ENCODE measurements at places on chromosomes 5 and 9.

DNA sequence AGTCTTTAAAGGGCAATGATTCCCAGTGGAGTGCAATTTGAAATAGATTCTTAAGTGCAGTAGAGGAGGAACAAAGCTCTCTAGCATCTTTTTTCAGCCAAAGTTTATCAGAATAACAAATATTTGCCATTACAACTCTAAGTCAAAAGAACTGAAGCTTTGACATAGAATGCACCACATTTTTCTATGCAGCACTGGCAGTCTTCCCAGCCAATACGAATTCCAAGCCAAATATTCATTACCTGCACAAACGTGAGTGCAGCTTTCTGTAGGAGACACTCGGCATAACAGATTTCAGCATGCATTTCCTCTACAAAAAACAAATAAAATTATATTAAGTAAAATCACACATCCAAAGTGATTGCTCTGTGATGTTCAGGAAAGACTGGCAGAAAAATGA lies 103.4 kb downstream of the TTC39B start:
- no peak for DNase-seq

DNA sequence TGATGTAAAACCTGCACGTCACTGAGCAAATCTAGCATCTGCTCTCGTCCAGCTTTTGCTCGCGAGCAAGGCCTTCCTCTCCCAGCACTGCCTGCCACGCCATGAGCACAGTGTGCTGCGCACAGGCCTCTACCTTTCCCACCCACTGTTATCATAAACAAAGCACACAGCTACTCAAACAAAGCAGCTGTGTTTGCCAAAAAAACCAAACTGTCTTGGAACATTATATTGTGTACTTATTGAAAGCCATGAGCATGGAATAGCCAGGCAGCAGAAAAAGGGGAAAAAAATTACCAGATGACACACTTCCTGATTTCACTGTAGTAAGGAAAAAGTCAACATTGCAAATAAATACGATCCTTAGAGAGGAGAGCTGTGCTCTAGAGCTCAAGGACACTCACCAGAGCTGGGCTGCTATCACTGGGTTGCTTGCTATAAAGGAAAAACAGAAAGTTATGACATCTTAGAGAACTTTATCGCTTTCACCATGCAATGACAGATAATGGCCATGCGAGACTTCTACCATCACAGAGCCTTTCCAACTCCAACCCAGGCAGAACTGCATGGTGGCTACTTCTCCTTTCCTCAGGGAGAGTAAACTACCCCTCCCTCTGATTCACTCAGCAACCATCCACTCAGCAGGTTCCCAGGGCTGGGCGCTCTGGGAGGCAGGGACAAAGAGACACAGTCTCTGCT lies 69.6 kb downstream of the EPB41L4B start:
- no peak for DNase-seq

GRCh38 chr5:126961702-126962101 lies 68.7 kb downstream of the MARCHF3 start:
- DNase-seq: no peak

DNA sequence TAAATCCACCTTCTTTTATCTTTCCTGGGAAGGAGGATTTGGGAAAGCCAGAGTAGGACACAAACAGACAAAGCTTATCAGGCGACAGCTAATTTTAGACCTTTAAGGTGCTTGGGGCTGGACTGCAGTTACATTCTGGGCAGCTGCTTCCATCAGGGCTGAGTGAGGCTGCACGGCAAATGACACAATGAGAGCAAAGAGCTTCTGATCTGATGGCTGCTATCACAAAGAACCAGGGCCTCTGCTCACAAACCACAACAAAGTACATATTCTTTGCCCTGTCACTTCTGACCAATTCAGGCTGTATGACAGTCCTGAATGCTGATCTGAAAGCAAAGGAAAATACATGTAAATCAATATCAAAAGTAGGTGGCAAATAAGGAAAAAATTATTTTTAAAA lies 93.1 kb downstream of the MRPS27 start:
- no peak for DNase-seq

DNA sequence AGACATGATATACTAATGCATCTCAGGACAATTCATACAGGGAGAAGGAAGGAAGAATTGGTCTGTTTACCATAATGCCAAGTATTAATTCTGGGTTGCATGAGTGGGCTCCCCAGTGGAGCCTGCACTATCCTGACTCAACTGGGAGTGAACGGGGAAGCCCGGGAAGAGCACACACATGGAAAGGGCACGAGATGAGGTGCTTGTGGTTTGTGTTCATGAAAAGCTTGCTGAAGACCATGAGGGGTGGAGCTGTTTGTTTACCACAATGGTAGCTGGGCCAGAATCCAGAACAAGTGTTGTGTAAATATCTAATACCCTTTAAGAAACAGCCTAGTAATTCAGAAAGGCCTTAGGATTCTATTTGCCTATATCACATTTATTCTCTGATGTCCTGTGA lies 44.6 kb downstream of the POC5 start:
- DNase-seq: no peak

DNA sequence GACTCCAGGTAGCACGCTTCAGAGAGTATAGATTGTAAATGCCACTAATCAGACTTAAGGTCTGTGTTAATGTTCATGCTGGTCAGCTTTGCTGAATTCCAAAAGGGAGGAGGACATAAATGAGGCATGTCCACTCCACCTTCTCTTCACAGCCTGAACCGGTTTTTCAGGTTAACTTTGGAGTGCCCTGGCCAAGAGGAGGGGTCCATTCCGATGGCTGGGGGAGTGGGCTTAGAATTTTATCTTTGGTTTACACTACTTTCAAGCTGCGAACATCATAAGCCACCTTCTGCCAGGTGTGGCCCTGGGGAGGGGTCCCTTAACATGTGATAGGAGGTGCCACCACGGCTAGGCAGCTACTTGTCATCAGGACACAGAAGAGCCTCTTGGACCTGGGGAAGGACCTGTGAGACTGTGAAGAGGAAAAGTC lies 24.2 kb downstream of the ABO start:
- DNase-seq: no peak

DNA sequence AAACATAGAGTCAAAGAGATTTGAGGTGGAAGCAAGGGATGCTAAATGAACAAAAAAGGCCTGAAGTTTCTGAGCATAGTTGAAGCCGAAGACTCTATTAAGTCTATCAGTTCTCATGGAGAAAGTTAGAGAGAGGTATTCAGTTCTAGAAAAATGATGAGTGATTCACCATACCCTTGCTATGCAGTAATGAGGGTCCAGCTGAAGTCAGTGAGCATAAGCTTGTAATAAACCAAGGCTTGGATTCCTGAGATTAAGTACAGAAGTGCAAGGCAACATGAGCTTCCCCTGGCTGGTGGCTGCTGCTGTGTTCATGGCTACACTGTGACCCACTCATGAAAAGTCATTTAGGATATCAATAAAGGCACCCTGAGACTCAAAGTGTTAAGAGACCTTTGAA lies 129.7 kb upstream of the MTAP start:
- no peak for DNase-seq

DNA sequence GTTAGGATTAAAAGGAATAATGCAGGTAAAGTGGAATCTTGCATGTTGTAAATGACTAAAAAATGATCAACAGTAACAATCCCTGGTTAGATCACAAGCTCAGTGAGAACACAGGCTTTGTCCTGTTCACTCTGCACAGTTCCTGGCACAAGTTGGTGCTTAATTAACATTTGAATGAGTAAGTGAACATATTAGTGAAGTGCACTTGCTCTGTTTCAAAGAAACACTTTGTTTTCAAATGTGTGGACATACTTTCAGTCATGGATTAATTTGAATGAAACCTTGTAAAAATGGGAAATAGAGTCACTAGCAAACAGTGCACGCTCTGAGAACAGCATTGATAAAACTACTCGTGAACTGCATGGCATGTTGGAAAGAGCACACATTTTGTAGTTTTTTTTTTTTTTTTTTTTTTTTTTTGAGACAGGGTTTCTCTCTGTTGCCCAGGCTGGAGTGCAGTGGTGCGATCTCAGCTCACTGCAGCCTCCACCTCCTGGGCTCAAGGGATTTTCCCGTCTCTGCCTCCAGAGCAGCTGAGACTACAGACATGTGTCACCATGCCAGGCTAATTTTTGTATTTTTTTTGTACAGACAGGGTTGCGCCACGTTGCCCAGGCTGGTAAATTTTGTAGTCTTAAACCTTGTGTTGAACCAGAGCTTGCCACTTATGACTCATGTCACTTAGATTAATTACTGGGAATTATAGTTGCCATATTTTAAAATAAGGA lies 159.9 kb downstream of the LURAP1L start:
- no peak for DNase-seq

- peak; percentile 53 for DNase-seq
Measured at GRCh38 chr9:5886114-5886939, 4.4 kb upstream of the MLANA start.

DNA sequence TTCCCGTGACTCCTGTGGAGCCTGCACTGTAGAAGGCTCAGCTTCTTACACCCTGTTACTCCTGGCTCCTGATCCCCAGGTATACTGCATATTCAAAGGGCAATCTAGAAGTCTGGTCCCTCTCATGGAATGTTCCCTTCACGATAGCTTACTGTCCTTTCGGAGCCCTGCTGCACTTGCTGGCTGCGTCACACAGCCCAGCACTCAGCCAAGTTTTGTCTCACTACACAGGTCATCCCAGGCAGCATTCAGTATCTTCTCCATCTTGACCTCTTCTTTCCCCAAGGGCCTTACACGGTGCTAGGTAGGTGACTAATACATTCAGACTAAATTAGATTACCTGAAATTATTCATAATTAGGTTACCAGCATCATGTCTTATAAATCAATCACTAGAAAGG lies 123.7 kb downstream of the WDR41 start:
- no peak for DNase-seq

GRCh38 chr5:123134653-123135181 lies 45.7 kb downstream of the PRDM6 start:
- DNase-seq: no peak

- DNase-seq: no peak
Measured at GRCh38 chr5:113162770-113163169, 186.2 kb downstream of the DCP2 start.

DNA sequence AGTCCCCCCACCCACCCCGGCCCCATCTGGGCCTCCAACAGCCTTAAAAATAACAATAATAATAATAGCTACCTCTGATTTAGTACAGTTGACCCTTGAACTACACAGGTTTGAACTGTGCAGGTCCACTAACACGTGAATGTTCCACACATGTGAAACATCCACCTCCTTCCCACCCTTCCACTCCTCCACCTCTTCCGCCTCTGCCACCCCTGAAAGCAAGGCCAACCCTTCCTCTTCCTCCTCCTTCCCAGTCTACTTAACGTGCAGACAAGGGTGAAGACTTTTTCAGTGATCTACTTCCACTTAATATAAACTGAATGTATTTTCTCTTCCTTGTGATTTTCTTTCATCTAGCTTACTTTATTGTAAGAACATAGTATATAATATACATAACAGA lies 10.8 kb downstream of the PDGFRB start:
- no peak for DNase-seq

GRCh38 chr5:146084376-146084775 lies 21.0 kb downstream of the PLAC8L1 start:
- no peak for DNase-seq

GRCh38 chr5:88808153-88808552 lies 74.8 kb downstream of the MEF2C start:
- no peak for DNase-seq

- no peak for DNase-seq
Measured at GRCh38 chr9:83765376-83765775, 52.2 kb downstream of the GKAP1 start.

DNA sequence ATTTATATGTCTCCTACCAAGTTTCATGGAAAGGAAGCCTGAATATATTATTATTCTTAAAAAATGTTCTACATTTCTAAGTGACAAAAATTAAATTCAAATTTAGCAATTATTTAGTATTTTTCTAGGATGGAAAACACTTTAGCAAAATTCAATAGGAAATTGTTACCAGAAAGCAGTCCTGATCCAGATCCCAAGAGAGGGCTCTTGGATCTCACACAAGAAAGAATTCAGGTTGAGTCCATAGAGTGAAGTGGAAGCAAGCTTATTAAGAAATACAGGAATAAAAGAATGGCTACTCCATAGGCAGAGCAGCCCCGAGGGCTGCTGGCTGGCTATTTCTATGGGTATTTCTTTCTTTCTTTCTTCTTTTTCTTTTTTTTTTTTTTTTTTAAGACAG lies 44.7 kb downstream of the LRRC70 start:
- DNase-seq: no peak

DNA sequence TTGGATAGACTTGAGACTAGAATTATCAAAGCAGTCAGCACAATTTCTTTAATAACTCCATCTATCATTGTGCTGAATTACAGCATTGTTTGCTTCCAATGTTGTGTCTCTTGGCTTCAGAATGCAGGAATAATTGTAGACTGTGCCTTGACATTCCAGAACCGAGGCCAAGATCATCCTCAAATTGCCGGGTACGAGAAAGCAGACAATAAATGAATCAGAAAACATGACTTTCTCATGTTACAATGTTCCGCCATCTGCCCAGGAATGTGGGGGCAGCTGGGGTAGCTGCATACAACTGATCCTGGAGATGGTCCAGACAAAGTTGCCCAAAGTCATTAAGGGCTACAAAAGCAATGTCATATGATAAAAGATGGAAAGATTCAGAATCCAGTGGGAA lies 206.2 kb upstream of the SGCD start:
- DNase-seq: no peak

- no peak for DNase-seq
Measured at GRCh38 chr5:129781594-129781993, 33.7 kb downstream of the MINAR2 start.

- no peak for DNase-seq
Measured at GRCh38 chr5:136067422-136067821, 38.6 kb downstream of the TGFBI start.

DNA sequence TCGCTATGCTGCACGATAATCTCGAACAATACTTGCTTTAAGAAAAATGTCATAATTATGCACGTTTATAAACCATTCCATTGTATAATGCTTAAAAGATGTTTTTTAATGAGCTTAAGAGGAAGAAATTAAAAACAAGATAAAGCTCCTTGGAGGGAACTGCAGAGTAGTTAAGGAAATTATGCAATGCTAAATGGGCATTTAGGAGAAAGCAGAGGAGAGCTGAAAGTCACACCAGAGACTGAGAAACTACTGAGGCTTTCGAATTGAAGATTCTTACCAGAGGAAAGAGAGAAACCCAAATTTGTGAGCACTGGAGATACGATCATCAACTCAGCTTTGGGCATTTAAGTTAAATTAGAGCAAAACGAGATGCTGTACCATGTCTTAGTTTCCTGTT lies 119.4 kb downstream of the CDH10 start:
- no peak for DNase-seq

DNA sequence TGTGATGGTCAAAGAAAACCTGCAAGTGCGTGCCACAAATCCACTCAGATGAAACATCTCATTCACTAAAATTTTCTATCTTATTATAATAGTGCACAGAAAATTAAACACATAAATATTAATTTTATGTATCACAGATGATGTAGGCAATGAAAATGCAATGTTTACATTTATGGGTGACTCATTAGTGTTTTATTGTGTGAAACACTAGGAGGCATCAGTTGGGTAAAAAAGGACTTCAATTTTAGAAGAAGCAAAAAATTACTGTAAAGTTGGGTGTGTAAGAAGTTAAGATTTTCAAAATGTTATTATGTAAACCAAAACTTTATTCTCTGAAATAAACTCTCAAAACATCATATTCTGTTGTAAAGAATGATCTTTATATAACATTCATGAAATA lies 4.0 kb downstream of the MEF2C start:
- DNase-seq: no peak

- no peak for DNase-seq
Measured at GRCh38 chr9:125150349-125151245, 7.3 kb upstream of the SCAI start.

- no peak for DNase-seq
Measured at GRCh38 chr9:4654084-4654483, 8.0 kb upstream of the PLPP6 start.
